ENCODE measurements at places on chromosomes 6 and 20. TPM values are rescaled to one million over a fixed set of nuclear protein-coding genes. Genes with fewer than 3 reads are reported as not detected.

The BMP6 gene
- 2.9 TPM for total RNA-seq

The COL19A1 gene
- 56.9 TPM for total RNA-seq

- no peaks in the 10 kb centered on the region for H3K36me3 ChIP-seq
- H3K4me3 ChIP-seq: no peak overlapping the region
- H3K27ac ChIP-seq: no peak overlapping the region
- no peaks in the 10 kb centered on the region for H3K27me3 ChIP-seq
Measured at GRCh38 chr20:58147628-58148370, 80.7 kb downstream of the ANKRD60 start.

The RSPH9 gene
- 0.15 TPM for total RNA-seq

The ZC2HC1B gene
- 0.84 TPM for total RNA-seq

- peak overlapping the region; percentile 36 for H3K27ac ChIP-seq
- DNase-seq: no peak
- peaks cover 43% of the 10 kb centered on the region for H3K4me1 ChIP-seq
- H3K27me3 ChIP-seq: no peaks in the 10 kb centered on the region
- no peak overlapping the region for H3K4me3 ChIP-seq
- no peaks in the 10 kb centered on the region for H3K36me3 ChIP-seq
Measured at GRCh38 chr6:139277587-139277986, 14.2 kb downstream of the TXLNB start.

DNA sequence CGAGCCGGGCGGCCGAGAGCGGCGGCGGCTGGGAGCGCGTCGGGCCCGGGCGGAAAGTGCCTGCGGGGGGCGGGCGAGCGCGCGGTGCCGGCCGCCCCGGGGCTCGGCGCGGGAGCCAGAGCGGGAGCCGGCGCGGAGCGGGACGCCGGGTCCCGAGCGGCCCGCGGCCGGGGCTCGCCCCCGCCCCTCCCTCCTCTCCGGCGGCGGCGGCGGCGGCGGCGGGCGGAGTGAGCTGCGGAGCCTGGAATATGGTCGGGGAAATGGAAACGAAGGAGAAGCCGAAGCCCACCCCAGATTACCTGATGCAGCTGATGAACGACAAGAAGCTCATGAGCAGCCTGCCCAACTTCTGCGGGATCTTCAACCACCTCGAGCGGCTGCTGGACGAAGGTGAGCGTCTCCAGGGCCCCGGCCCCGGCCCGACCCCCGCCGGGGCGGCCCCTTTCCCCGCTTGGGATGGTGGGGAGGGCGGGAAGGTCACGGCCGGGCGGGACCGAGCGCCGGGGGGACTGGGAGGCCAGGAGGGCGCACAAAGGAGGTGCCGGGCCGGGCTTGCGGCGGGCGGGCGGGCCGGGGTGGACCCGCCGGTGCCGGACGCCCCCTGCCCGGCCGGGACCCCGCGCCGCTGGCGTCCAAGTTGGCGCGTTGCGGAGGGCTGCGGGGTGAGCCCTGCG lies 565 bp downstream of the QKI start:
- peak; percentile 72 for DNase-seq
- no peaks in the 10 kb centered on the region for H3K27me3 ChIP-seq
- peaks cover 30% of the 10 kb centered on the region for H3K4me1 ChIP-seq
- peak overlapping the region; percentile 88 for H3K27ac ChIP-seq

GRCh38 chr6:144317736-144318135 lies 32.6 kb downstream of the UTRN start:
- no peaks in the 10 kb centered on the region for H3K27me3 ChIP-seq
- no peaks in the 10 kb centered on the region for H3K4me1 ChIP-seq
- no peaks in the 10 kb centered on the region for H3K36me3 ChIP-seq
- H3K27ac ChIP-seq: no peak overlapping the region
- no peak overlapping the region for H3K4me3 ChIP-seq

The PRPH2 gene
- 0.10 TPM for total RNA-seq

The TMEM200A gene
- 0.37 TPM for total RNA-seq
